CD8-positive, alpha-beta T cell (primary cell): ENCODE measurements at places on chromosomes 11 and 22.

DNA sequence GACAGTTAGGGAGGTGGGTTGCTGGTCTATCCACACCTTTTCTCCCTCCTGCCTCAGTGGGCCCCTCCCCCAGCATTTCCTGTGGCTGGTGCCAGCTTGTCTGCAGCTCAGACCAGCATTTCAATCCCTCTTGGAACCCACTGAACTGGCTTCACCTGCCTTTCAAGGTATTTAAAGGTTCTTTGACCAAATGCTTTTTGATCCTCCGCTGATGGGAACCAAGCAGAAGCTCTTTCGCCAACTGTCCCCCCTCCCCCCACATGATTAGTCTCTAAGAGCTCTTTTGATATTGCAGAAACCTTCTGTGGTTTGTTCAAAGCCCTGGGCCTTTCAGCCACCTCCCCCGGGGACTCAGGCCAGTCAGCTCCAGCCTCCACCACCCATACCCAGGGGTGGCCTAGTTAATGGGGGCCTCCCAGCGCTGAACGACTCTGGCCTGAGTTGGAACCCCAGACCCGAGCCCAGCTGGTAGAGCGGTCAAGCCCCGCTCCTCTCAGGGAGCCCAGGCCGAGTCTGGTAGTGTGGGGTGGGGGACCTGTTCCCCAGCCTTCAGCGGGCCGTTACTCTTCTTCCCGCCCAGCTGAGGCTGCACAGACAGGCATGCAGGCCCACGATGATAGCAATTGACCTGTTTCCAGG, 6.0 kb upstream of the SYT7 start:
- DNase-seq, result no peak

- DNase-seq, result no peak
These were observed 10.2 kb downstream of the RAPSN start for GRCh38 chr11:47438721-47439120.

DNA sequence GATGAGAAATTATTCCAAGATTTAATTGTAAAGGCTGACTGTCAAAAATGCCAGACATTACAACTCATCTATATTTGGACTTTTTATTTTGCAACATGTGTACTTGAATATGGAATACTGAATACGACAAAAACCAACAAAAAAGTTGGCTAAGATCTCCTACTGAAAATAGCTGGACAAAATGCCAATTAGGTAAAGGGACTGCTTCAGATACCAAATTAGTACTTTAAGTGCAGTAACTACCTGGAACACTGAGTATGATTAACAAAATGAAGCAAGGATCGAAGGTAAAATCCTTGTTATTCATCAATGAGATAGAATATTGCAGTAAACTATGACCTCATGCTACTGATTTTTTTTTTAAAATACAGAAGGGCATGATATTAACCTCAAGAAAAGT, 173.8 kb downstream of the SOX6 start:
- DNase-seq, result no peak

DNA sequence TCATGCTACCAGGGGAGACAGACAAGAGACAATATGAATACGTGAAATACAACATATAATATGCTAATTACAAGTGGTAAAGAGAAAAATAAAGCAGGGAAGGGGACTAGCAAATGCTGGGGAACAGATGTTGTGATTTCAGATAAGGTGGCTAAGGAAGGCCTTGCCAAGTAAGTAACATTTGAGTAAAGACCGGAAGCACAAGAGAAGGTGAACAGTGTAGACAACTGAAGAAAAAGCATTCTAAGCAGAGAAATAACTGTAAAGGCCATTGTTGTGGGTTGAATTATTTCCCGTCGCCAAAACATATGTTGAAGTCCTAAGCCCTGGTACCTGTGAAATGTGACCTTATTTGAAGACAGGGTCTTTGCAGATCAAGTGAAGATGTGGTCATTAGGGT, 63.7 kb upstream of the EED start:
- no peak for DNase-seq

GRCh38 chr22:39475902-39476301, 19.1 kb downstream of the MGAT3 start:
- no peak for DNase-seq

GRCh38 chr11:73728000-73728399, 32.9 kb downstream of the RAB6A start:
- no peak for DNase-seq
